ENCODE measurements at places on chromosomes 4 and X. TPM values are rescaled to one million over a fixed set of nuclear protein-coding genes. Genes with fewer than 3 reads are reported as not detected.

- H3K4me3 ChIP-seq = no peak overlapping the region
- H3K36me3 ChIP-seq = no peaks in the 10 kb centered on the region
- no peak for DNase-seq
- H3K27ac ChIP-seq = no peak overlapping the region
- peaks cover 11% of the 10 kb centered on the region for H3K4me1 ChIP-seq
These were observed 319.3 kb upstream of the PPARGC1A start for GRCh38 chr4:24209131-24209530.

DNA sequence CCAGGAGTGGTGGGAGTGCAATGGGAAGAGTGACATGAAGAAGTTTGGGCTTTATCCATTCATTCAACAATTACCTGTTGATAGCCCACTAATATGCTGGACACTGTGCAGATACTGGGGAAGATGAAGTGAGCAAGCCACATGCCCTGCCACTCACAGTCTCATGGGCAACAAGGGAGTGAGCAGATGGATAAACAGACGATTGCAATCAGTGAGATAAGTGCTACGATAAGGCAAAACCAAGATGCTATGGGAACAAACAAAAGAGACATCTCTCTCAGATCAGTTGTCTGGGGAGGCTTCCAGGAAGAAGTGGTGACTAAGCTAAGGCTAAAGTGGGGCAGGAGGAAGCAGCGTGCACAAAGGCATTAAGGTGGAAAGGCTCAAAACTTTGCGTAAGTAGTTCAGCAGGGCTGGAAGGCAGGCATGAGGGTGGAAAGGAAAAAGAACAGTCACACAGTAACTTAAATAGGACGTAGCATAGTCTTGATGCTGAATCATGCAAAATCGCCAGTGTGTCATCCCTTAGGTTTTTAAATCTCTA is 31.7 kb downstream of the GAB3 start:
- H3K4me1 ChIP-seq = no peaks in the 10 kb centered on the region
- no peaks in the 10 kb centered on the region for H3K36me3 ChIP-seq
- no peak overlapping the region for H3K27ac ChIP-seq
- H3K4me3 ChIP-seq = no peak overlapping the region
- peak; percentile 84 for DNase-seq

- H3K27me3 ChIP-seq = no peaks in the 10 kb centered on the region
- no peaks in the 10 kb centered on the region for H3K4me1 ChIP-seq
- H3K36me3 ChIP-seq = no peaks in the 10 kb centered on the region
These were observed 13.4 kb upstream of the PBDC1 start for GRCh38 chrX:76159453-76159852.

GRCh38 chrX:103467887-103468286 is 51.4 kb downstream of the RAB40A start:
- H3K36me3 ChIP-seq = no peaks in the 10 kb centered on the region
- DNase-seq = no peak
- H3K4me3 ChIP-seq = no peak overlapping the region
- no peak overlapping the region for H3K27ac ChIP-seq
- peaks cover 2% of the 10 kb centered on the region for H3K4me1 ChIP-seq

Gene TMPRSS11F
- not detected for total RNA-seq

Gene TMEM47
- 128 TPM for total RNA-seq

Gene ZNF185
- total RNA-seq = 1.0 TPM
